ENCODE measurements at places on chromosomes 5 and 9.

GRCh38 chr9:127566351-127567001 lies 45.6 kb upstream of the STXBP1 start:
- DNase-seq: no peak

- no peak for DNase-seq
Observed at GRCh38 chr5:68249520-68249919, 34.0 kb downstream of the PIK3R1 start.

DNA sequence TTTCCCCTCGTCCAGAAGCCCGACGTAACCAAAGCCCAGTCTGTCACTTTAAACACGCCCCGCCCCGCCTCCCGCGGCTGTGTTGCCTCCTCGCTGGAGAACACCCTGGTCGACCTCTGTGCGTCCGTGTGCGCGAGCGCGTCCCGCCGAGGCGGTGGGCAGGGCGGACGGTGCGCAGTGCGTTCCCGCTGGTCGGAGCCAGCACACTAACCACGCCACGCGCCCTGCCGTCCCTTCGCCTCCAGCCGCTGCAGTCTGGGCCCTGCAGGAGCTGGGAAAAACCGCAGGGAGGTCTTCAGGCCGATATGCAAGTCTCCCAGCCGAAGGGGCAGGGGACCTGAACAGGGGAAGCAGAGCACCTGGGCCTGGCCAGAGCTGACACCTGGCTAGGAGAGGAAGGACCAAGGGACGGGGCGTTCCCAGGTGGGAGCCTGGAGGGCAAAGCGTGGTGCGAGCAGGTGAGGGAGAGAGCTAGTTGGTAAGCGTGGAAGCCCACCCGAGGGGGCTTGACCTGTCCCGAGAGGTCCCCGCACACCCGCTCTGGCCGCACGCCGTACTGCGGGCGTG lies 1.3 kb upstream of the PHPT1 start:
- DNase-seq: peak; percentile 38

DNA sequence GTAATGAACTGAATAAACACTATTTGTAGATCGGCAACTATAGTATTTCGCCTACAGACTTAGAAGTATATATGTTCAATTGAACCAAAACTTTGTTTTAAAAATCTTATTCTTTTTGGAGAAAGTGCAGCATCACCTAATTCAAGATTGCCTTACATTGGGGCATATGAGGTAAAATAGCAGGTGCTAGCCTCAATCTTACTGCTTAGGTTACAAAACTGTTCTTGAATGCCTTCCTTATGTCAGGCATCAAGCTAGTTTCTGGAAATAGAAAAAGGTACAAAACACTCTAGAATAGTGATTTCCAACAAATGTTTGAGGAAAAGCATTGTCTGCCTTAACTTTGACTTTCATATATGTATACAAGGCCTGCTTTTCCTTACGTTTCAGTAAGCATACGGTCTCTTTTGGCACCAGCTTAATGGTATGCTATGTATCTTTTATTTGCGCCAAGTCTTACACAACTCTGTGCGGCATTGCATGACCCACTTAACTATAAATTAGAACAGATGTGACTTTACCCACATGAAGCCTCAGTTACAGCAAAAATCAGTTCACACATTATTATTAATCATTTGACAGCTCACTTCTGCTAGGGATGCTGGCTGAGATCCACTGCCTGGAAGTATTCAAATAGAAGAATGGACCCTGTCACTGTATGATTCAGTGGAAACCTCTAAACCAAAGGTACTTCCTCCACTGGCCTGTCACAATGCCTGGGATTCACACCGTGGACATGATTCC lies 174.1 kb downstream of the PRELID2 start:
- DNase-seq: no peak

- no peak for DNase-seq
Observed at GRCh38 chr9:91214867-91215266, 146.9 kb downstream of the AUH start.

- DNase-seq: no peak
Observed at GRCh38 chr5:147189109-147189424, 45.8 kb upstream of the STK32A start.

DNA sequence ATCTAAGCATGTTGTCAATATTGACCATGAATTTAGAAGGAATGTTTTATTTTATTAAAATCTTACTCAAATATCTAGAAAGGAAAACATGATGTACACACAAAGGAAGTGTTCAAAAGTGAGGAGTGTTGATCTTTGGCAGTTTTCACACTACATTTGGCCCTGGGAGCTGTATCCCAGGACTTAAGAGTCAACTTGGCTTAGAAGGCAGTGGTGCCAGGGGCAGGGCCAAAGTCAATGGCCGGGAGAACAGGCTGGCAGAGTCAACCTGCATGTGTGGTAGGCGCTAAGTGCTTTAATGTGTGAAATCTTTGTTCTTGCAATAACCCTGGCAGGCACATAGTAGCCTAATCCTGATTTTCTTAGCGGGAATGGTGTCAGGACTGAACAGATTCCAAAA lies 228.4 kb downstream of the TENT4A start:
- no peak for DNase-seq

- DNase-seq: no peak
Observed at GRCh38 chr5:104965006-104965405, 1402.4 kb upstream of the NUDT12 start.

- DNase-seq: no peak
Observed at GRCh38 chr9:116274293-116274692, 120.7 kb downstream of the PAPPA start.

DNA sequence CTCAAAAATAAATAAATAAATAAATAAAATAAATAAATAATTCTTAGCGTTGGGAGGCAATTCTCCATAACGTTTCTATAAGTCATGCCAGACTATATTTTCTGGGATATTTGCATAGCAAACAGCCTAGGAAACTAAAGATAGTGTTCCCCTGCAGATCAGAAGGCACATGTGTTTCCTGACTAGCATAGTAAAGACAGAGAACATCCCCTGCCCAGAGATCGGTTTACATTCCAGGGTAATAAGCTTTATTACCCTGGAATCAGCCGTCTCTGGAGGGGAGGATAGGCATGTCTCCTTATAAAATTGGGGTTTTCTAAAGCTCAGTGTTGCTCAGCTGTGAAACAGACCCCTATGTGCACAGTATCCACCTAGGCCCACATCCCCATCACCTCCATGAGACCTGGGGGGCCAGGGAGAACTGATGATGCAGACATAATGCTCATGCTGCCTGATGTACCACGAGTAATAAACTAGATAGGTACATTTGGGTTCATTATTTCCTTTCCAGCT lies 36.9 kb upstream of the IFNK start:
- DNase-seq: no peak

DNA sequence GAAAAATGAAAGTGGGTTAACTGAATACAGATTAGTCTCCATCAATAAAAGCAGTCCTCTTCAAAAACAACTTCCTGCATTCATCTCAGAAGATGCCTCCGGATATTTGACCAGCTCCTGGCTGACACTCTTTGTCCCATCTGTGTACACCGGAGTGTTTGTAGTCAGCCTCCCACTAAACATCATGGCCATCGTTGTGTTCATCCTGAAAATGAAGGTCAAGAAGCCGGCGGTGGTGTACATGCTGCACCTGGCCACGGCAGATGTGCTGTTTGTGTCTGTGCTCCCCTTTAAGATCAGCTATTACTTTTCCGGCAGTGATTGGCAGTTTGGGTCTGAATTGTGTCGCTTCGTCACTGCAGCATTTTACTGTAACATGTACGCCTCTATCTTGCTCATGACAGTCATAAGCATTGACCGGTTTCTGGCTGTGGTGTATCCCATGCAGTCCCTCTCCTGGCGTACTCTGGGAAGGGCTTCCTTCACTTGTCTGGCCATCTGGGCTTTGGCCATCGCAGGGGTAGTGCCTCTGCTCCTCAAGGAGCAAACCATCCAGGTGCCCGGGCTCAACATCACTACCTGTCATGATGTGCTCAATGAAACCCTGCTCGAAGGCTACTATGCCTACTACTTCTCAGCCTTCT lies 16.6 kb downstream of the F2R start:
- DNase-seq: no peak

- DNase-seq: no peak
Observed at GRCh38 chr5:179759581-179760551, 27.2 kb downstream of the MAML1 start.

GRCh38 chr5:95780597-95780996 lies 41.9 kb downstream of the GLRX start:
- DNase-seq: no peak

- no peak for DNase-seq
Observed at GRCh38 chr9:132586830-132587591, 4.6 kb downstream of the BARHL1 start.

DNA sequence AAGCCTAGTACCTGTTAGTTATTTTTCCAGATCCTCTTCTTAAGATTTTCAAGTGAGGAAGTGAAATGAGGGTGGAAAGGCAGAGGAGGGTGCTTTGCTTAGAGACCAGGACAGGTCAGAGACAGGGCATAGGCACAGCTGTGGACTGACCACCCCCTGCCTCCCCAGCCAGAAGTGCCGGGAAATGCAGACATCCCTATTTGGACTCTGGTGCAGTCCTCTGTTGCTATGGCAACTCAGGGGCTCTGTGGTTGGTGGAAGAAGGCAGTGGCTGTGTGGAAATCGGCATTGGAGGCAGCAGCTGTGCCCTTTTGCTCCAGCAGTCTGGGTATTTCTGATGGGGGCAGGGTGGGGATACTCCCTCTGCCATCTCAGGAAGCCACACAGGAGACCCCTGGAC lies 43.3 kb upstream of the NDFIP1 start:
- no peak for DNase-seq

DNA sequence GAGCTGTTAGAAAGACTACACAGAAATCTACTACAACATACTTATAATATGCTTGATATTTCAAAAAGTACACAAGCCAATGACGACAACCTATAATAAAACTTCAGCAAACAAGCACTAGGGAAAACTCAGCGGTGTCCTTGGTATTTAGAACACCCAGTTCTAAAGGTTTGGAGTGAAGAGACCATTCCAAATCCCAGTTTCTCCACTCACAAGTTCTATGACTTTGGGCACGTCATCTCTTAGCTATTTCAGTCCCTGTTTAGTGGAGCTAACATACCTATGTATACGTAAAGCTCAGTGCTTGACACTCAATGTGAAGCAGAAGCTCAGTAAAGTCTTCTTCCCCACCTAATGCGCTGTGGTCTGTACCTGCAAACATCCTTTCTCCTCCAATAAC lies 52.8 kb downstream of the MLLT3 start:
- no peak for DNase-seq

DNA sequence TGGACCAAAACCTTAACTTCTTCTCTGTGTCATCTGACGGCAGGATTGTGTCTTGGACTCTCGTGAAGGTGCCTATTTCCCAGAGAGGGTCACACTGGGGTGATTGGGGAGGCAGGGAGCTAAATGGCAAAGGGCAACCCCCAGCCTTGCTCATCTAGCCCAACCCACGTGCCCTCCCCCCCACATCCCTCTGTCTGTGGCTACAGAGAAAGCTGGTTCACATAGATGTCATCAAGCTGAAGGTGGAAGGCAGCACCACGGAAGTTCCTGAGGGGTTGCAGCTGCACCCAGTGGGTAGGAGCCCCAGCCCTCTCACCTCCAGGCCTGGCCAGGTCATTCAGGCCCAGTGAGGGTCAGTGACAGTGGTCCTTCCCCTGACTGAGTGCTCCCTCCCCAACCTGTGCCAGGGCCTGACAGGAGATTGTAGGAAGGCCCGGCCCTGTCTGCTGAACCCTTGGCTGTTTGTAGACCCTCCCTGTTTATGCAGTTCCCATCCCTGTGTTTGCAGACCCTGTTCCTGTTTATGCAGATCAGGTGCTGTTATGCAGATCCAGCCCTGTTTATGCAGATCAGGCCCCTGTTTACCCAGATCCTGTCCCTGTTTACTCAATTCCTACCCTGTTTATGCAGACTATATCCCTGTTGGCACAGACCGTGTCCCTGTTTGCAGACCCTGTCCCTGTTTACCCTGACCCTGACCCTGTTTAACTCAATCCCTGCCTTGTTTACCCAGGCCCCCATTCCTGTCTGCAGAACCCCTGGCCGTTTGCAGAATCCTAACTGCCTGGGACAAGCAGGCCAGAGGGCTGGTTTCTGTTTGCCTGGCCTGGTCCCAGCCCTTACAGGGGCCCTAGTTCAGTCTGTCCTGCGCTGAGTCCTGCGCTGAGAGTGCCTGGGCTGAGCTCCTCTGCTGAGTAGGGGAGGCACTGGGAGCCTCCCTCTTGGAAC lies 10.4 kb downstream of the ENHO start:
- no peak for DNase-seq

DNA sequence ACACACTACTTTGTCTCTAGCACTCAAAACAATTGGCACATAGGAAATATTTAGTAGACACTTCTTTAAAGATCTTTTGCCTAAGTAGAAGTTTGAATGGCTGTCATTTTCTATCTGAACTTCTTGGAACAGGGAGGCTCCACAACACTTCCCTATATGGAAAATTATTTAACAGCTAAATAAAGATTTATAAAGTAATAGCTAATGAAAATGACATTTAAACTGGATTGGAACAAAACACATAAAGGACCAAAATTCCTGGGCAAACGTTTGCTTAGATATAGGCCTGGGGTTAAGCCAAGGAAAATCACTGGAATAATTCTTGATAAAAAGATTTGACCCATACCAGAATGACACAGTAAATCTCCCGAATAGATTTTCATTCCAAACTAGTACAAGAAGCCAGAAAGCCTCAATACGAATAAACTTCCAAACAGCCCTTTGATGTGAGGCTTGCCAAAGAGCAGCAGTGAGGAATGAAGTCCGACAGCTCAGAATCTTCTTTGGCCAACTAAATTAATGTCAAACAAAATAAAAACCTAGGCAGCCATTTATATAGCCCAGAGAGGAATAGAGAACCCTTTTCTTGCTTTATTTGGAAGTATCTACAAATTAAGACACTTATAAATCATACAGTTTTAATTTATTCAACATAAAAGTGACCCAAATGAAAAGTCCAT lies 20.3 kb upstream of the RNF180 start:
- DNase-seq: no peak

Data from stimulated activated CD4-positive, alpha-beta T cell treated with anti-CD3 and anti-CD28 coated beads, Interleukin-1b, Interleukin-23, amount 100 ng/mL, for 24 hours (primary cell).